ENCODE measurements at places on chromosomes 13 and 19.

DNA sequence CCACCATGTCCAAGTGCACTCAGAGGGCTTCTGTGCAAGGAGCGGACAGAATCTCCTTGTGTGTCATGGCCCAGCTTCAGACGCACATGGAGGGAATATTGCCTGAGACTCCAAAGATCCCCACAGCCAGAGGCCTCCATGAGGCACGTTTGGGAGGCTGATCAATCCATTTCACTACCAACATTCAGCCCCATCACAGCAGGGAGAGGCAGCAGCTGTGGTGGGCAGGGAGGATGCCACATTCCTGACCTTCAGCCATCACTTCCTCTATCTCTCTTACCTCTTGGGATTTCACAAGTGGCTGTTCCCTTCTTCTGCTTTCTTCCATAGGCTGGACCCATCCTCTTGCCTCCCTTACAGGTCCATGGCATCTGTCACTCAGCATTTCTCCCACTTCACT, 82.4 kb upstream of the MBNL2 start:
- no peak for DNase-seq

- DNase-seq: no peak
These were observed 15.6 kb downstream of the PABPC3 start for GRCh38 chr13:25111585-25111956.

- no peak for DNase-seq
These were observed 6.0 kb upstream of the PRX start for GRCh38 chr19:40419066-40419612.

DNA sequence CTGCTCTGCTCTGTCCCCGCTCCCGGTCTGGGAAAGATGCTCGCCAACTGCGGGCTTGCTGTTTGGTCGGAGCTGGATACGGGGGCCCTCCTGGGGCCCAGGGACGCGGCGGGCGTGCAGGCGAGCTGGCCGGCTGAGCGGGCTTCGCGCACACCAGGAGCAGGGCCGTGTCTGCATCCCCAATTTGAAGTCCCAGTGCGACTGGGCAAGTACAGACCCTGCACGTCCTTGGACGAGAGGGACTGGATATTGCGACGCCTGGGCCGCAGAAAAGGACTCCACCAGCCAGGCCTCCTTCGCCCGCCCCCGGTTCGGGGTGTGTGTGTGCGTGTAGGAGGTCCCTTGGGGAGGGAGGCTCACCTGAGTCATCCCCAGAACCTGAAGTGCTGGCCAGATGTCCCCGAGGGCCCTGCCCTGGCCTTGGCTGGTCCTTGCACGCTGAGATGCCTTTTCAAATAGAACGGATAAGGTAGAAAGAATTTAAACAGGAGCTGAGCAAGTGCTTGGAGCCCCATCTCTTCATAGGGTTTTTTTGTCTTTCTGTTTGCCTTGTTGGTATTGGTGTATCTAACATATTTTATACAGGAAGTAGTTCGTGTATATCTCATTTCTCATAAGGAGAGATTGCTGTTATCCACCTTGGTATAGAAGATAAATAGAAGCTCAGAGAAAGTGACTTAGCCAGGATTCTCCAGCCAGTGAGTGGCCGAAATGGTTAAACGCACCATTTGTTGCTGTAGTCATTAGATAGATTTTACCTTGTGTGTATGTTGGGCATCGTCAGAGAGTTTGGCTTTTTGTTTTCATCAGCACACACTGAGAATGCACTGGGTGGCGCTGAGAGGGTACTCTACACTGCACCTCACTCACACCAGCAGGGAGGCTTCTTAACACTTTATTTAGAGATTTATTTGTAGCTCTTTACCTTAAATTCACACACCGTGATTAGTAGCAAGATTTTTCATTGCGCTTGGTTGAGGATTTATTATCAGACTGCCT, 1.1 kb downstream of the NAXD start:
- DNase-seq: no peak

- DNase-seq: no peak
These were observed 29.7 kb upstream of the ENOX1 start for GRCh38 chr13:43816401-43816889.

DNA sequence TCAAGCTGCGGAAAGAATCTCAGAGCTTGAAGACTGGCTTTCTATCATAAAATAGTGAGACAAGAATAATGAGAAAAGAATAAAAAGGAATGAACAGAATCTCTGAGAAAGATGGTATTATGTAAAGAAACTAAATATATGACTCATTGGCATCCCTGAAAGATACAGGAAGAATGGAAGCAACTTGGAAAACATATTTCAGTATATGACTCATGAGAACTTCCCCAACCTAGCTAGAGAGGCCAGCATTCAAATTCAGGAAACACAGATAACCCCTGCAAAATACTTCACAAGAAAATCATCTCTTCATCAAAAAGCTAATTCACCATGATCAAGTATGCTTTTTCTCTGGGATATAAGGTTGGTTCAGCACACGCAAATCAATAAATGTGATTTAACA, 2318.0 kb downstream of the PCDH9 start:
- no peak for DNase-seq
